ENCODE measurements at places on chromosomes 1 and 21.

DNA sequence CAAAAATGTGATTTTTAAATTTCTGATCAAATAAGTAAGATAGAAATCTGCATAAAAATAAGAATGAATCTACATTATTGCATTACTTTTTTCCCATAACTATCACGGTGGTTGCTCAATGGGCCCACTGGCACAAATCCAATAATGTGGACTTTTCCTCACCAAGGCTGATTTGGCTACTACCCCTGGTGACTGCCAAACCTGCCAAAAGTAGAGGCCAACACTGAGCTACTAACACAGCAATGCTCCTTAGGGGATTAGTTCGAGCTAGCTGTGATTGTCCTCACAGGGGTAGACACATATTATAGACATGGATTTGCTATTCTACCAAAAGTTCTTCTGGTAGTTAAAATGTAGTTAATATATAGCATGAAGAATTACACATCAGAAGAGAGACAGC is 107.7 kb upstream of the ZNHIT6 start:
- no peak for DNase-seq

DNA sequence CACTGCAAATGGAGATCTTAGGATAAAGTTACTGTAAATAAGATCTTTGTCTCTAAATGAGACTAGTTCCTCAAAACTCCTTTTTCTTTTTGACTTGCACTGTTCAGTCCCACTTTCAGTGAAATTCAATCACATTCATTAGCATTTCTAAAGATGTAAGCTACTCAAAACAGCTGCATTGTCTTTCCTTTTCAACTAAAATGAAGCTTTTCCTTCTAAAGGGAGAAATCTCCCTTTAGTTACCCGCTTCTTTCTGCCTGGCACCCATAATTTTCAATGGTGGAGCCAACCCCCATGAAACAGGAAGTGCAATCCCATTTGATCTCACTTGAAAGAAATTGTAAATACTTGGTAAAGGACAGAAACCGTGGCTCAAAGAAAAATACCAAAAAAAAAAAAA is 387.4 kb upstream of the PKN2 start:
- no peak for DNase-seq

- no peak for DNase-seq
Measured at GRCh38 chr1:148362626-148363438, 120.3 kb downstream of the PPIAL4G start.

DNA sequence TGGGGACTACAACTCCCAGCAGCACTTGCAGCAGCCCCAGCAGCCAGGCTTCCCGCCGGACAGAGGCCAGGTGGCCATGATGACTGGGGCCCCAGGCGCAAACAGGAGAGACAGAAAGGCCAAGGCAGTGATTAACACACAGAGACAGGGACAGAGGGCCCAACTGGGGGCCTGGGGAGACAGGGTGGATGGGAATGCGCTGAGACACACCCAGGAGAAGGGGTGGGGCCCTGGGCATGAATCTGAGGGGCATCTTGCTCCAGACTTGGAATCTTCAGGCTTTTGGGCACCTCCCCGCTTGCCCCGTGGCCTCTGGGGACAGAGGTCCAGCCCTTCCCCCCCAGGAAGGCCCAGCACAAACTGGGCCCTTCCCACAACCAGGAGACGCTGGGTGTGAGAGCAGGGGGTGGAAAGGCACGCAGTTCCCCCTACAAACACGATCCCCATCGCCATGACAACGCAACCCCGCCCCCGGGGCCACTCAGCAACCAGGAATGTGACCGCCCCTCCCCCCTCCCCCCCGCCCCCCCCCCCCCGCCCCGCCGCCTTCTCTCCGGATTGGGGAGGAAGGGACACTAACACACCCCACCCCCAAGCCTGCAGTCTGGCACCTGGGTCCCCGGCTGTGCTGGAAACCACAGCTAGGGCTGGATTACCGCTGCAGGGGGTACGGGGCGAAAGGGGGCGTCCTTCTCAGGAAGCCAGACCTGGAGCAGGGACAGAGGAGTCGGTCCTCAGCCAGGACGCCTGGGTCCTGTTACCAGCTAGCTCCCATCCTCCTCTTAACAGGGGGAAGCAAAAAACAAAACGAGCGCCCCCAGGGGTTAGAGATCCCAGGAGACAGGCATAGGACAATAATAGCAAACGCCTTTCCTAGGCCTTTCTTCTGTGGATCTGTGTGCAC is 4.5 kb downstream of the HDGF start:
- peak; percentile 63 for DNase-seq

GRCh38 chr1:244313346-244313745 is 138.4 kb downstream of the ADSS2 start:
- DNase-seq: no peak

DNA sequence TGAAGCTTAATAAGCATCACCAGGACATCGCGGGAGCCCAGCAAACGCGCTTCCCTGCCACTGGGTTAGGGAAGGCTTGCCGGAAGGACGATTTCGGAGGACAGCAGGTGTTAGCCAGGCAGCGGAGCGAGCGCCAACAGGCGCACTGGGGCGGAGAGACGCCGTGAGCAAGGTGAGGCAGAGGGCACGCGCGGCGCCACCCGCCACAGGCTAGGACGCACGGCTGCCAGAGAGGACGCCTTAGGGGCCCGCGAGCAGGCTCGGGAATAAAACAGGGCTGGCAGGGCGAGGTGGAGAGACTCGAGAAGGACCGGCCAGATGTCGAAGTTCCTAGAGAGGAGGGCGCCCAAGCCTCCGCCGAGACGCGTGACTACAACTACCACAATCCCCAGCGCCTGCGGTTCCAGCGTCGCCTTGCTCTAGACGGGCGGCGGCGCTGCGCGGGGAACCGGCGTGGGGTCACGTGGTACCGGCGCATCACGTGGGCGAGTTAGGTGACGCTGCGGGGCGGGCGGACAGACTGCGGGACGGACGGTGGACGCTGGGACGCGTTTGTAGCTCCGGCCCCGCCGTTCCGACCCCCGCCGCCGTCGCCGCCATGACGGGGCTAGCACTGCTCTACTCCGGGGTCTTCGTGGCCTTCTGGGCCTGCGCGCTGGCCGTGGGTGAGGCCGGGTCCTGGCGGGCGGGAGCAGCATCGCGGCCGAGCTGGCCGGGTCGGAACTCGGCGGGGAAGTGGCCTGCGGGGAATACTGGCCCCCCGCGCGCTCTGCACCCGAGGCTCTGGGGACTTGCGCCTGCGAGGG is at the start of gene ATP6V0B:
Gene ATP6V0B, plus strand, starts transcription at position 518 of the 806 bp plus-strand sequence. Its CDS starts 81 bp downstream, at position 599.
- peak; percentile 80 for DNase-seq

DNA sequence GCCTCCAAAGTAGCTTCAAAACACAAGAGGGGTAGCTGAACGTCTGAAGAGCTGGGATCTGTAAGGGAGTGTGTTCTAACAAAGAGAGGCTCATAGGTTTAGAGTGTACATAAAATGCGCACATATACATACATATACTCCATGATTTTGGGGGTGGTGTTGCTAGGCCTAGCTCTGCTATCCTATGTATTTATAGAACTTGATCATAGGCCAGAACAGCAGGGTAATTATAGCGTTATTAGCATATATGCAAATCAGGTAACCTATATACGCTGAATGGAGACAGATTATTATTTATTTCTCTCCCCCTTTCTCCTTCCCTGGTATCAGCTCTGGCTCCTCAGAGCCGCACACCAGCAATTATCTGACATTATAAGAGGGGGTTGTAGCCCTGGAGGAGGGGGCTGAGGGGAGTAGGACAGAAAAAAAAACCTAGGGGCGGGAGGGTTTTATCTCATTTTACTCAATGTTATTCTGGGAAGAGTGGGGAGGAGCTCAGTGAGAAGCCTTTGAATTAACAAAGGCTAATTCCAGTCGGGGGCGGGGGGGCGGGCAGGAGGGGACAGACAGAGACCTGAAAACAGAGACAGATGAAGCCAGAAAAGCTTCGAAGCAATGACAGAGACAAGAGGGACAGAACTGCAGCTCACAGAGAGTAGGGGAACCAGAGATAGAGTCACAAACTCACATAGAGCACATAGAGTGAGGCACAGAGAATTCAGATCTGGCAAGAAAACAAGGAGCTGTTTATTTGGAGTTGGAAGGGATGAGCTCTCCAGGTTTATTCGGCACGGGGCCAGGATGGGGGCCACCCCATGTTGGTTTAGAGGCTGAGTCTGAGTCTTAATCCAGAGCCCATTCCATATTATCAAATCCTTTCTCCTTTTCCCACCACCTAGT is 63.0 kb downstream of the RHBG start:
- DNase-seq: no peak

DNA sequence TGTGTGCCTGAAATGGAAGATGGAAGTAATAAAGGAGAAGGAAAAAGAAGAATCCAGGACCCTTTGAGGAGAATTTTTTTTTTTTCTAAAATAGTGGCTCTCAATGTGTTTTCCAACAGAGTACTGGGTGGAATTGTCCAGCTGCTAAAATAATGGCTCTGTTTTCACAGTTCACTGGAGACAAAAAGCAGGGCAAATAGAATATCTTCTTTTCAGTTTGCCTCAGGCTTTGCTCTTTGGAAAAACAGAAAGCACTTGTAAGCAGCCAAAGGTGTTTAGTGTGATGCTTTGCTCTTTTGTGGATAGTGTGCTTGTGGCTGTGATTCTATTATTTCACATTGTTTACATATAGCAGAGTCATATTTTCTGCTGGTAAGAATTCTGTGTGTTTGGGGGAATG is 77.4 kb upstream of the MROH9 start:
- DNase-seq: no peak

DNA sequence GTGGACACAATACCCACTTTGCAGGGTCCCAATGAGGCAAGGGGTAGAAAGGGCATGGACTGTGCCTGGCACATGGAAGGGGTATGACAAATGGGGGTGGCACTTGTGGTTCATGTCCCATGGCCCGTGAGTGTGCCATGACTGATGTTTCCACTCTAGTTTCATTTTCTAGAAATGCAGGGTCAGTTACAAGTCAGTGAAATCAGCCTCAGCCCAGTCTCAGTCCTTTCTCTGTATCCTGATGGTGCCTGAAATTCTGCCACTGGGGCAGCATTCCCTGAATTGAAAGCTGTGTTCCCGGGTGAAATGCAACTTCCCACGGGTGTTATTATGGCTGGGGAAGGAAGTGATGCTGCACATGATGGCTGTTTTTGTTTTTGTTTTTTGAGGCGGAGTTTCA is 110.8 kb upstream of the ZBTB40 start:
- DNase-seq: no peak

DNA sequence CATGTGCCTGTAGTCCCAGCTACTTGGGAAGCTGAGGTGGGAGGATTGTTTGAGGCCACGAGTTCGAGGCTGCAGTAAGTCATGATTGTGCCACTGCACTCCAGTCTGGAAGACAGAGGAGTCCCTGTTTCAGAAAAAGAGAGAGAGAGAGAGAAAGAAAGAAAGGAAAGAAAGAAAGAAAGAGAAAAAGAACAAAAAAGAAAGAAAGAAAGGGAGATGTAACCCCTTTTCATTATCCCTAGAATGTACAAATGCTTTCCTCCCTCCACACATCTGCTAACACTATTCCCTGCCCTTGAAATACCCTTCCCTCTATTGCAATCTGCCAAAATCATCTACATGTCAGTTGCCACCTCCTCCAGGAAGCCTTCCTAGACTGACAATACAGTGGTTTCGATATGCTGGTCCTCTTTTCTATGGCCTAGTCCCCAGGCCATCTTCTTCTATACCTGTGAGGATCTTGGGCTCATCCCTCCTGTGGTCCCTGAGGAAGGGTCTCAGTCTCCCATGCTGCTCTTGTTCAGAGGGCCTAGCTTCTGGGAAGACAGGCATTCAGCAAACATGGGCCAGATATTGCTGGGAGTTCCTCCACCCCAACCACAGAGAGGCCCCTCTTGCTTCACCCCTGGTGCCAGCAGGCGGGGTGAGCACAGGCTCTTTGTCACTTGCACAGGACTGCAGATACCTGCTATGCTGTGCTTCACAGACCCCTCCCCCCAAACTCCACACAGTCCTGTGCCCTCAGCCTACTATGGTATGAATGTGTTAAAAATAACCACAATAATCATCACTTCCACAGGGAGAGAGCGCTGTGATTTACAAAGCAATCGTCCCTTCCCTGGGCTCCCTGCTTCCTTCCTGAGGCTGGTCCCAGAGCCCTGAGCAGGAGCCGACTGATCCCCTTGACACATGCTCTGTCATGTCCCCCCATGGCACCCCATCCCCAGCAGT is 14.1 kb downstream of the ADGRB2 start:
- DNase-seq: no peak

- no peak for DNase-seq
Measured at GRCh38 chr1:71510725-71511124, 429.9 kb upstream of the ZRANB2 start.

DNA sequence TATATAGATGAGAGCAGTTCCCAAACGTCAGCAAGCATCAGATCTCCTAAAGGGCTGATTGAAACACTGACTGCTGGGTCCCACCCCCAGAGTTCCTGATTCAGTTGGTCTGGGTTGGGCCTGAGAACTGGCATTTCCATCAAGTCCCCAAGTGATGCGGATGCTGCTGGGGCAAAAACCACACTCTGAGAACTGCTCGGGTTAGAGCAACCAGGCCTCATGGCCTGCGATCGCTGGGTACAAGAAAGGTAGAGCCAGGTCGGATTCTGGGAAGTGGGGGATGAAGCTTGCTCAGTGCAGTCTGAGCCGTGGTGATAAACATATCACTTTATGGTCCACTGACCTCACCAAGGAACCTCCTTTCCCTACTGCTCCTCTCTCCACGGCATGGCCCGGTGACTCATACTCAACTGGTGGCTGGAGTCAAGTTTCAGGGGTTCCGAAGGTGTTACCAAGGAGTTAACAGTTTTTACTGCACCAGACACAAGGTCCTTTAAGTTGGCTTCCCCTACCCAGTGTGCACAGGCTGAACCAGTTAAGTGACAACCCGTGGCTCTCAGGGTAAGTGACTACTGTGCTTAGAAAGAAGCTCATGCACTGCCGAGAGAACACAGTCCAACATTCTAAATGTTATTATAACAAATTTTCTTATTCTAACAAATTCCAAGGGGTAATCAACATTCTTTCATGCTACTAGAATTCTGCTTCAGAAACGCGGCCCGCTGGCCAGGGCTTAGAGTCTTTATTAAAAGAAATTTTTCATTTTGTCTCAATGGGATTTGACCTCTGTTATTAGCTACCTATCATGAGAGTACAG is 153.5 kb downstream of the TGFBR3 start:
- DNase-seq: no peak

DNA sequence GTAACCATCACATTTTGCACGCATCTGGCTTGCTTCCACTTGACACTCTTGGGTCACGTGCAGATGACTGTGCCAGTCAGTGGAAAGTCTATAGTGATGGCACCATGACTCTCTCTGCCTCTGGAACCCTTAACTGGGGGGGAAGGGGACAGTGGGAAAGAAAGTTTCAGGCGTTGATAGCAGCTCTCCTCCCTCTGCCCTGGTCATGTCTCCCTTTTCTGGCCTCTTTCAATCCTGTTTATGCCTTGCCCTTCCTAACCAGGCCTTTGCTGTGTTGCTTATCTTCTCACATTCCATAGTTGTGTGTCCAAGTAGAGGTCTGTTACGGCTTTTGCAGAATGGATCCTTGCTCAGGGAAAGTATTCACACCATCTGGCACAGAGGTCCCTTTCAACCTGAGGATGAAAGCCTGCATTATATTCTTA is 93.5 kb downstream of the NRDC start:
- DNase-seq: no peak

- no peak for DNase-seq
Measured at GRCh38 chr1:182120411-182121258, 59.1 kb upstream of the ZNF648 start.
